ENCODE measurements at places on chromosomes 1 and 21.

DNA sequence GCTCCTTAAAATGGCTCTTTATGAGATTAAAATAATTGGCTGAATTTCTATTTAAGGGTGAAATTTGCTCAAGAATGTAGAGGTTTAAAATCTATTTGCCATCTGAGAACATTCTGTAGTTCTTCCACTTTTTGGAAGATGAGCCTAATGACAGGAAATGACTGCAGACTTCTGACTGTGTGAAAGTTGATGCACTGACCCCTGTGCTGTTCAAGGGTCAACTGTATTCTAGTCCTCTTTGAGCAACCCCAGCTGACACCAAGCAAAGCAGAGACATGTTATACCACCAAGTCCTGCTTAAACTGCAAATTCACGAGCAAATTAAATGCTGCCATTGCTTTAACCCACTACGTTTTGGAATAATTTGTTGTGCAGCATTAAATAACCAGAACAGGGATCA is 26.6 kb downstream of the DDAH1 start:
- no peak for DNase-seq

DNA sequence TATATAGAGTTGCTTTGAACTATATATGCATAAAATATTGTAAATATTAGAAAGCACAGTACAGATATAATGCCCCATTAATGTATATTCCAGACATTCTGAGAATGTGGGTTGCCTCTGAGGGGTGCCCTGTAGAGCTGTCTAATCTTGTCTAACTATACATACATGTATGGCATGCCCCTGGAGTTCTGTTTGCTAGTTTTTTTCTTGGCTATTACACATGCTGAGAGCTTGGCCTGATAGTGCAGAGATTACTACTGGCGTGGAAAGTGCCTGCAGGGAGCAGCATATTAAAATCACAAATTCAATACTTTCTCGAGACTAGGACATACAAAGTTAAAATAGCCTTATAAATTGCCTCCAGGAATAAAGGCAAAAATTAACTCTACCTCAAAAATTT is 24.1 kb downstream of the KCNA3 start:
- no peak for DNase-seq

- no peak for DNase-seq
Measured at GRCh38 chr21:29684106-29684505, 255.7 kb downstream of the GRIK1 start.

GRCh38 chr21:14097881-14098499 is 112.8 kb downstream of the LIPI start:
- no peak for DNase-seq

DNA sequence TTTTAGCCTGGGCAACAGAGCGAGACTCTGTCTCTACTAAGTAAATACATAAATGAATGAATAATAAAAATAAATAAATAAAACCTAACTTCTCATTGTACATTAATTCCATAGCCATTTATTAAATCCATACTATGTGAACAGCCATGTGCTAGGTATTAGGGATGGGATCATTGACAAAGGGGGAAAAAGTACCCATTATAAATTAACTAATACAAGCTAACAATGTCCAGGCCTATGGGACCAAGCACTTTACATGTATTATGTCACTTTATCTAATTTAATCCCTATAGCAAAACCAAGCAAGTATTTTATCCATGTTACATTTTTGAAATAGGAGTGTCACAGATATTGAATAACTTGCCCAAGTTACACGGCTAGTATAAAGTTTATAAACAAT is 2.6 kb upstream of the CDC7 start:
- no peak for DNase-seq

DNA sequence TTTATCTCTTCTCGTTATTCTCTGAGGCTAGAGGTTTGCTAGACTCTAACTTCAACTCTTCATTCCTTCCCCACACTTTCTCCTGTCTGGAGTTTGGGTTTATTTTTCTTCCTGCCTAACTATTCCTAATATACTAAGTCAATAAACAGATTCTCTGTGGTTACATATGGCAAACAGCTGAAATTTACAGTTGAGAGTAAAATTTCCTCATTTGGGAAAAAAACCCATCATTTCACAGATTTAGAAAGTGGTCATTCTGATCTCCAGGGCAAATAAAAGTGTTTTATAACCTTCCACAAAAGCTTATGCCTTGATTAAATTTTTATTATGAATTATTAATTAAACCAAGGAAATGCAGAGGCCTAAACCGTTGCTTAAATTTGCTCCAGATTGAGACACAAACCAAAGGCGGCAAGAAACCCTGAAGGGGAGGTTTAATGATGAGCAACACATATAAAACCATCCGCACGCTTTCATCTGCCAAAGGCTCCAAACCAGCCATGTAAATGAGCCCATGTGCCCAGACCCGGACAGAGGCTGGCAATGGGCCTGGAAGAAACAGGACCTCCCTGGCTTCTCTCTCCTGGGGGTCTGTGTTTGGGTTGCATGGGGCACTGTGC is 201.7 kb upstream of the LMO4 start:
- no peak for DNase-seq

DNA sequence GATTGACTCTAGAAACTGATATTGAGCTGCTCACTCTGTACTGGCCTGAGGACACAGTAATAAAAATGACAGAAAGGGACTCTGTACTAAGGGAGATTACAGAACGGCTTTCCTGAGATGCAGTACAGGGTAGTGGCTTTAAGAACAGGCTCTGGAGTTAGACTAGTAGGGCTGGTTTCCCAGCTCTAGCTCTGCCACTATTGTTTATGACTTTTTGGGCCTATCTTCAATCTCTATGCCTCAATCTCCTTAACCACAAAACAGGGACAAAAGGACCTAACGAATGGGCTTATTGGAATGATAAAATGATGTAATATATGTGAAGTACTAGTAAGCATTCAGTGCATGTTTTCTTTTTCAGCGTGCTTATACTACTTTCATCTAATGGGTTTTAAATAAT is 1.4 kb downstream of the DEPDC1 start:
- no peak for DNase-seq

- DNase-seq: no peak
Measured at GRCh38 chr1:116772648-116773045, 18.4 kb downstream of the CD2 start.

DNA sequence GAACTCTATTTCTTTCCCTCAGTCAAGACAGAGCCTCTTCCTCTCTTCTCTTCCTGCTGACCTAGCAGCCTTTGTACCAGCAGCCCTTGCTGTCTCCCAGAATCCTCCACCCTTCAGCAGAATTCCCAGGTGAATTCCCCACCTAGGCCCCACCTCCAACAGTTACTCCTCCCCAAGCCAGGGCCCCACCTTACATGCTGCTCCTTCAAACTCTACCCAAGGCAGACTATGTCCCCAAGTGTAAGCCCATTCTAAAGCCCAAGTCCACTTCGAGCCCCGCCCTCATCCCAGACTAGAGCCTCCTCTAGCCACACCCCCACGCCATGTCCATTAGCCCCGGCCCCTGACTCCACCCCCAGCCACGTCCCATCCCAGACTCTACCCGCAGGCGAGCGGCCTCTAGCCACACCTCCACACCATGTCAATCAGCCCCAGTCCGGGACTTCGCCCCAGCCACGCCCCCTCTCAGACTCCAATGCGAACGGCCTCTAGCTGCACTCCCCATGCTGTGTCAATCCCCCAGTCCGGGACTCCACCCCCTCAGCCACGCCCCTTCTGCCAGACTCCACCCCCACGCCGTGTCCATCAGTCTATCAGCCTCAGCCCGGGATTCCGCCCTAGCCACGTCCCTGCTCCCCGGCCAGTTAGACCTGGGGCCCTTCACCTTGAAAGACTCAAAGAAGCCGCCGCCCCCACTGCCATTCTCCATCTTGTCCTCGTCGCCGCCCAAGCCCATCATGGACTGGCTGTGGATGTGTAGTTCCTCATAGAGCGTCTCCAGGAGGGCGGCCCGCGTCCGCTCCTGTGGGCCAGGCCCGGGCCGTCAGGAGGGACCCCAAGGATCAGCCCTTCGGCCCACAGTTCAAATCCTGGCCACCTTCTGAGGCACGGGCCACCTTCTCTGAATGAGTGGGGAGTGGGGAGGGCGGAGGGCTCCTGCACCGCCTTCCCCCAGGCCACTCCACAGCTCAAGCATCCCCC is 61.3 kb downstream of the RAP1GAP start:
- DNase-seq: peak; percentile 97

DNA sequence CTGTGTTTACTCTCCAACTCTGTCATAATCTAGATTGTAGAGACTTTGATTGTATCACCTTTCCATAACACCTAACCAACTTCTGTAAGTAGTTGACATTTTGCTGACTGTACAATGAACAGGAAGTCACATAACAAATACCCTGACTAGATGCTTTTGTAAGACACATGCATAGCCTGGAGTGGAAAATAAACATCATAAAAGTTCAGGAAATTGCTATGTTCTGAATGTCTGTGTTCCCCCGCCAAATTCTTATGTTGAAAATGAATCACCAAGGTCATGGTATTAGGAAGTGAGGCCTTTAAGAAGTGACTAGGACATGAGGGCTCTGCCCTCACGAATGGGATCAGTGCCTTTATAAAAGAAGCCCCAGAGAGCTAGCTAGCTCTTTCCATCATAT is 40.4 kb upstream of the ZSWIM5 start:
- DNase-seq: no peak

DNA sequence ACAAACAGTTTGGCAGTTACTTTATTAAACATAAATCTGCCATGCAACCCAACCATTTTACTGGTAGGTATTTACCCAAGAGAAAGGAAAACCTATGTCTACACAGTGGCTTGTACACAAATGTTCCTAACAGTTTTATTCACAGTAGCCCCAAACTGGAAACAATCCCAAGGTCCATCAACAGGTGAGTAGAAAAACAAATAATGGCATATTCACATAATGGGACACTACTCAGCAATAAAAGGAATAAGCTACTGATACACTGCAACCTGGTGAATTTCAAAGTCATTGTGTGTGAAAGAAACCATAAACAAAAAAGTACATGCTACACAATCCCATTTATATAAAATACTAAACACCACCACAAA is 12.7 kb downstream of the KYAT3 start:
- no peak for DNase-seq

Data from BE2C (cell line).